Ascending aorta (tissue), 2 donors: ENCODE measurements at places on chromosomes 13 and 19.

GRCh38 chr13:50761406-50761805, 82.1 kb downstream of the DLEU7 start:
- no peaks in the 10 kb centered on the region for H3K36me3 ChIP-seq
- no peak for DNase-seq
- H3K4me3 ChIP-seq, result no peak overlapping the region
- H3K27me3 ChIP-seq, result no peaks in the 10 kb centered on the region
- no peak overlapping the region for H3K27ac ChIP-seq
- H3K4me1 ChIP-seq, result no peaks in the 10 kb centered on the region

- H3K4me1 ChIP-seq, result peaks cover 8% of the 10 kb centered on the region
- H3K36me3 ChIP-seq, result no peaks in the 10 kb centered on the region
- H3K4me3 ChIP-seq, result no peak overlapping the region
- no peak for DNase-seq
Measured at GRCh38 chr13:98819382-98820010, 67.0 kb upstream of the SLC15A1 start.

GRCh38 chr13:98236197-98236596, 59.1 kb upstream of the RNF113B start:
- no peaks in the 10 kb centered on the region for H3K36me3 ChIP-seq
- H3K27me3 ChIP-seq, result no peaks in the 10 kb centered on the region
- no peaks in the 10 kb centered on the region for H3K4me1 ChIP-seq
- no peak overlapping the region for H3K4me3 ChIP-seq

- no peak overlapping the region for H3K27ac ChIP-seq
- no peaks in the 10 kb centered on the region for H3K27me3 ChIP-seq
- H3K36me3 ChIP-seq, result peaks cover 30% of the 10 kb centered on the region
- peaks cover 29% of the 10 kb centered on the region for H3K4me1 ChIP-seq
- no peak for DNase-seq
- no peak overlapping the region for H3K4me3 ChIP-seq
Measured at GRCh38 chr19:39449116-39449797, 3.9 kb downstream of the SUPT5H start.

GRCh38 chr13:80551650-80552497, 210.9 kb upstream of the SPRY2 start:
- no peak overlapping the region for H3K4me3 ChIP-seq
- no peaks in the 10 kb centered on the region for H3K36me3 ChIP-seq
- DNase-seq, result no peak
- no peaks in the 10 kb centered on the region for H3K27me3 ChIP-seq
- H3K27ac ChIP-seq, result peak overlapping the region; percentile 32
- H3K4me1 ChIP-seq, result peaks cover 10% of the 10 kb centered on the region

- no peaks in the 10 kb centered on the region for H3K36me3 ChIP-seq
- H3K27ac ChIP-seq, result no peak overlapping the region
- no peak overlapping the region for H3K4me3 ChIP-seq
- H3K4me1 ChIP-seq, result no peaks in the 10 kb centered on the region
Measured at GRCh38 chr19:51145916-51146493, 3.9 kb downstream of the SIGLEC7 start.
